ENCODE measurements at places on chromosomes 16 and 17.

DNA sequence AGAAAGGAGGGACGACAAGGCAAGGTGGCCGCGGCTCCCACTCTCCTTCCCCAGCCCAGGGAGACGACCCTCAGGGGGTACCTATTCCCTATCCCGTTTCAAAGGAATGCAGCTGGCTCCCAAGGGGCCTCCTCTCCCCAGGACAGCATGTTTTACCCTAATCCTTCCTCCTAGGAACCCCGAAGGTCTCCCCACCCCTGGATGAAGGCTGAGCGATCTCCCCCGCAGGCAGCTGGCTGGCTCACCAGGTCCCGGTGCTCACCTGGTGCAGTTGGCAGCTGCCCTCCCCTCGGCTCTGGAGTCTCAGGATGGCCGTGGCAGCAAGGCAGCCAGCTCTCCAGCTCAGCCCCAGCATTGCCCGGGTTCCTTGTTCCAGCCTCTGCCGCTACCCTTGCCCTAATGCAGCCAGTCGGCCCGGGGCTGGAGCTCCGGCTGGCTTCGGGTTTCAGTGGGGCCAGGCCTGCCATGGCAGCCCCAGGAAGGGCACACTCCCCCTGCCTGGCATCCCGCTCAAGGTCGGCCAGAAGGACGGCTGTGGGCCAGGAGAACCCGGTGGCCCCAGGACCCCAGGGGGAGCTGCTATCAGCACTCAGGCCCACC, 4.6 kb downstream of the CLUH start:
- no peak for DNase-seq
- H3K4me1 ChIP-seq: peaks cover 29% of the 10 kb centered on the region
- no peaks in the 10 kb centered on the region for H3K27me3 ChIP-seq
- no peaks in the 10 kb centered on the region for H3K36me3 ChIP-seq
- H3K27ac ChIP-seq: no peak overlapping the region

DNA sequence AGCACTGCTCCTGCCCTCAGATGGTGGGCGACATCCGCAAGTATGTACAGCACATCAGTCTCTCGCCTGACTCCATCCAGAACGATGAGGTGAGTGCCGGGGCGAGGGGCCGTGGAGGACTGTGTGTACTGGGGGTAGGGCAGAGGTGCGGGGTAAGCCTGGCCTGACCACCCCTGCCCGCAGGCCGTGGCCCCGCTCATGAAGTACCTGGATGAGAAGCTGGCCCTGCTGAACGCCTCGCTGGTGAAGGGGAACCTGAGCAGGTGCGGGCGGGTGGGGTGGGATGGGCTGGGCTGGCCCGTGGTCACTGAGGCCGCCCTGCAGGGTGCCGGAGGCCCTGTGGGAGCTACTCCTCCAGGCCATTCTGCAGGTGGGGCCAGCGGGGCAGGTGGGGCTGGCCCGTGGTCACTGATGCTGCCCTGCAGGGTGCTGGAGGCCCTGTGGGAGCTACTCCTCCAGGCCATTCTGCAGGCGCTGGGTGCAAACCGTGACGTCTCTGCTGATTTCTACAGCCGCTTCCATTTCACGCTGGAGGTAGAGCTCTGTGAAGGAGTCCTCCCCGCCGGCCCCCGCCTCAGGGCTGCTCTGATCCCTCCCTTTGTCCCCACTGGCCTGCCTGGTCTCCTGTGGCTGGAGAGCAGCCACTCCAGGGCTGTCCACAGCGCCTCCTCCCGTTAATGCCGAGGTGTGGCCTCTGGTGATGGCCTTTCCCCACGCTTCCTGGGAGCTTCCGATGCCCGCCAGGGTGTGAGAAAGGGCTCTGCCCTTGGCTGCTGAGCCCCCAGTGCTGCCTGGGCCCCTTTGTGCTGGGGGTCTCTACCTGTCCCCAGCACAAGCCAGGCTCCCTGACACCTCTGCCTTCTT, 5.0 kb downstream of the TSR3 start:
- no peaks in the 10 kb centered on the region for H3K4me1 ChIP-seq
- DNase-seq: no peak
- H3K27me3 ChIP-seq: no peaks in the 10 kb centered on the region
- no peak overlapping the region for H3K4me3 ChIP-seq

GRCh38 chr17:17351901-17352781, 49.0 kb downstream of the NT5M start:
- H3K4me1 ChIP-seq: no peaks in the 10 kb centered on the region
- no peaks in the 10 kb centered on the region for H3K36me3 ChIP-seq
- no peaks in the 10 kb centered on the region for H3K27me3 ChIP-seq
- no peak overlapping the region for H3K27ac ChIP-seq
- H3K4me3 ChIP-seq: no peak overlapping the region
- peak; percentile 66 for DNase-seq

DNA sequence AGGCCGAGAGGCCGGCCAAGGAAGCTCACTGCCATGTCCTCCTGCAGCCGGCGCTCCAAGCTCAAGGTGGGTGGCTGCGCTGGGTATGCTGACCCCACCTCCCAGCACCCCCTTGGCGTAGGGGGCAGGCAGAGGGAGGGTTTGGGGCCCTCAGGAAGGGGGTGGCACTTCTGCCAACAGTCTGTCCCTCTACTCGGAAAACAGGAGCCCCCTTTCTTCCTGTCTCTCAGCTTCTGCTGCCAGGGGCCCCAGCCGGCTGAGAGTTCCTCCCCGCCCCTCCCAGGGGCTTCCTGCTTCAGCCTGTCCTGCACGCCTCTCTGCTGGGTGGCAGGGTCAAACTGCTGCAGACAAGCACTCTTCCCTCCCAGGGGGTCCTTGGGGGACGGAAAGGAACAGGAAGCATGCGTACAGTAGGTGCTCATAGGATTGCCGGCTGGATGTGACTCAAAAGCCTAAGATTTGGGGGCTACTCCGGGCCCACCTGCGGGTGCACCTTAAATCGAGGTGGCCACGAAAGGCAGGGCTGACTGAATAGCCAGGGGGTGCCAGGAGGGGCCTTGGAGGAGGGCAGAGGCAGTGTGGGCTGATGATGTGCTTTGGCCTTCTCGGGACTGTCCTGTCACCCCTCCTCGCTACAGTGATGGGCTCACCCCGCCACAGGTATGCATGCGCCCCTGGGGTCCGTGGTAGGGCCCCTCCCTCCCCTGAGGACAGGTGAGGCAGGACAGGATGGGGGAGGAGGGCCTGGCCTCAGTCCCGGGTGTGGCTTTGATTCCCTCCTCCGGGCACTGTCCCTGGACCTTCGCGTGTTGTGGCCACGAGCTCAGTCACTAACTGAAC, 4.0 kb downstream of the CBX2 start:
- peaks cover 6% of the 10 kb centered on the region for H3K4me1 ChIP-seq
- no peak overlapping the region for H3K4me3 ChIP-seq
- DNase-seq: no peak
- peaks cover under 1% of the 10 kb centered on the region for H3K27me3 ChIP-seq
- peaks cover 11% of the 10 kb centered on the region for H3K36me3 ChIP-seq
- no peak overlapping the region for H3K27ac ChIP-seq

- no peaks in the 10 kb centered on the region for H3K4me1 ChIP-seq
- H3K27ac ChIP-seq: no peak overlapping the region
- no peaks in the 10 kb centered on the region for H3K27me3 ChIP-seq
- H3K36me3 ChIP-seq: no peaks in the 10 kb centered on the region
Observed at GRCh38 chr17:77010667-77011066, 130.1 kb upstream of the SEC14L1 start.

DNA sequence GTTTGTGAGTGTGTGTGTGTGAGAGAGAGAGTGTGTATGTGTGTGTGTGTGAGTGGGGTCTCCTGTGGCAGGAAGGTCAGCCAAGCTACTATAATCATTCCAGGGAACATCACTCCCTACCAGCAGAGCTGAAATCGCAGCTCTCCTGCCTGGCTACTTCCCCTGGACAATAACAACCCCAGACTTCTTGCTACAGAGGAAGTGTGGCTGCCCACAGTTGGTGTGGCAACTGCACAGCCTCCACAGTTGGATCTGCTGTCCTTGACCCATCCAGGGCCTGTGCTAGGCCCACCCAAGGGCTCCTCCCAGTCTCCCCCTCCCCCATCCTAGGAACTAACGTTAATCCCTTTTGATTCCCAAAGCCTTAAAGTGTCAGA, 1.5 kb downstream of the SLC13A5 start:
- H3K27ac ChIP-seq: no peak overlapping the region
- H3K4me3 ChIP-seq: no peak overlapping the region
- peaks cover 30% of the 10 kb centered on the region for H3K27me3 ChIP-seq
- no peak for DNase-seq
- H3K36me3 ChIP-seq: no peaks in the 10 kb centered on the region

DNA sequence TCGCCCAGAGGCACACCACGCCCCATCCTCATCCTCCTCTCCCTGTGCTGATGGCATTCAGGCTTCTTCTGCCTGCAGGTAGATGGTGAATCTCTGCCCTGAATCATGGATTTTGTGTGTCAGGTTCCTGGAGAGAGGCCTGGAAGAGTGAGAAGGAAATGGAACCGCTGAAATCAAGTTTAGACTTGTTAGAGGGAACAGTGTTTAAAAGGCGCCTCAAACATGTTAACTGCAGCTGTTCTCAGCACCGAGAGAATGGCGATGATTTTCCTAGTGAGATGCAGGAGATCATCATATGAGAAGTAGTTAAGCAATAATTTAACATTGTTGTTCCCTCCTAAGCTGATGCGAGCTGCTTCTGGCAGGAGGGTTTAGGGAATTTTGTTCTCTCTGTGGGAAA, 744.4 kb upstream of the EEF2KMT start:
- H3K36me3 ChIP-seq: no peaks in the 10 kb centered on the region
- no peaks in the 10 kb centered on the region for H3K4me1 ChIP-seq
- H3K27me3 ChIP-seq: no peaks in the 10 kb centered on the region
- DNase-seq: no peak
- H3K27ac ChIP-seq: no peak overlapping the region

- H3K27ac ChIP-seq: no peak overlapping the region
- H3K4me3 ChIP-seq: no peak overlapping the region
- H3K36me3 ChIP-seq: no peaks in the 10 kb centered on the region
- DNase-seq: no peak
- H3K27me3 ChIP-seq: no peaks in the 10 kb centered on the region
Observed at GRCh38 chr17:82845163-82845807, 5.5 kb upstream of the ZNF750 start.

DNA sequence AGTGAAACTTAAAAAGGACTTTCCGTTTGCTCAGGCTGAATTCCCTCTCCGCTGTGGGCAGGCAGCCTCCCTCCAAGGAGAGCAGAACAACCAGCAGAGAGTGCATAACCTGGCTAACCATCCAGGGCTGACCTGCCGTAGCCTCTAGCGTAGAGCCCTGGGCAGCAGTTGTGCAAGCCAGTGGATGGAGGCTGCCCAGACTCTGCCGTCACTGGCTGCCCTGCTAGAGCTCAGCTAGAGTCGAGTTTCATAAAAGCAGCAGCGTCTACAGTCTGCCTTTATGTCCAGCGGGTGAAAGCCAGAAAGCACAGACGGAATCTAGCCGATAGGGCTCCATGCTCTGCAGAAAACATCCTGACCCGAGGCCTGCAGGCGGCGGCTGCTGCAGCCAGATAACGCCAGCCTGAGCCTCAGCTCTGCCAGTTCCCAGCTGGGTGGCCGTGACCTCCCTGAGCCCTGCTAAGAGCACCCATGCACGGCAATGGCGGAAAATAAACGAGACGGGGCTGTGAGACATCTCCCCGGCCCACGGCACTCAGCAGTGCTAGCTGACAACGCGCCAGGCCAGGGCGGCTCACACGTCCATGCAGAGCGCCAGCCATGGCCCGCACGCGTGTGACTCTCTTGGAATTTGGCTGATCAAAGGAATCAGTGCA, 231.3 kb downstream of the ENGASE start:
- no peak overlapping the region for H3K27ac ChIP-seq
- no peaks in the 10 kb centered on the region for H3K27me3 ChIP-seq
- no peaks in the 10 kb centered on the region for H3K4me1 ChIP-seq
- DNase-seq: peak; percentile 8
- H3K36me3 ChIP-seq: no peaks in the 10 kb centered on the region

- peaks cover 39% of the 10 kb centered on the region for H3K4me1 ChIP-seq
- no peaks in the 10 kb centered on the region for H3K36me3 ChIP-seq
- peak overlapping the region; percentile 86 for H3K27ac ChIP-seq
Observed at GRCh38 chr17:74746376-74746775, 2.1 kb upstream of the NHERF1 start.

- no peak overlapping the region for H3K4me3 ChIP-seq
- peaks cover 18% of the 10 kb centered on the region for H3K4me1 ChIP-seq
- H3K27ac ChIP-seq: peak overlapping the region; percentile 82
- no peaks in the 10 kb centered on the region for H3K27me3 ChIP-seq
- peak; percentile 14 for DNase-seq
Observed at GRCh38 chr17:82593590-82594087, 54.6 kb downstream of the WDR45B start.

DNA sequence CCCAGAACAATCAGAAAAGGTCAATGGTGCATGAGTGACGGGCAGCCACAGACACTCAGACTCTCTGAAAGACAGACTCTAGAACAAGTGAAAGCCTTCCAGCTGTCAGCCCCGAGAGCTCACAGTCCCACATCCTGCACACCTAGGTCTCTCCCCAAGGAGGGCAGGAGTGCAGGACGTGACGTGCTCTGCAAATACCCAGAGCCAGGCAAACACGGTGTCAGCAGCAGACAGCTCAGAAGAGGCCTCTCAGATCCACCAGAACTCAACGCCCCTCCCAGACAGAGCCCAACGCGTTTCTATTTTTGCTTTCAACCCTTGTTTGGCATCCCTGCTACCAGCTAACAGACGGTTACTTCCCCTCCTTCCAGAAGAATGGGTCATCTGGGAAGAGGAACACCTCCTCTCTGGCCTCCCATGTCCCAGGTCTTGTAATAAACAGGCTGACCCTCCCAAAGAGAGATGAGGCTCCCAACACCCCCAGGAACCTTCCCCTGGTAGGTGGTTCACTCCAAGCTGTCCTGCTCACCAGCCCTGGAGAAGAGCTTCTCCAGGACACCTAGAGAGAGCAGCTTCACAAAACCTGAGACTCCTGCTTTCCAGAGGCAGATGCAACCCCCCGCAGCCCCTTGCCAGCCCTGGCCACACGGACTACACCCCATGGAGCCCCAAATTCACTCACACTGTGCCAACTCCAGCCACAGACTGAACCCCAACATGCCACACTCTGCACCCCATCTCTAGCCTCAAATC, 7.6 kb downstream of the PITPNM3 start:
- peaks cover 4% of the 10 kb centered on the region for H3K27me3 ChIP-seq
- peak overlapping the region; percentile 91 for H3K27ac ChIP-seq
- no peak overlapping the region for H3K4me3 ChIP-seq
- no peak for DNase-seq
- H3K4me1 ChIP-seq: peaks cover 23% of the 10 kb centered on the region

GRCh38 chr17:49021095-49021767, 24.0 kb downstream of the IGF2BP1 start:
- H3K27me3 ChIP-seq: no peaks in the 10 kb centered on the region
- no peak overlapping the region for H3K4me3 ChIP-seq
- no peaks in the 10 kb centered on the region for H3K36me3 ChIP-seq

- no peak for DNase-seq
- no peaks in the 10 kb centered on the region for H3K27me3 ChIP-seq
- H3K4me3 ChIP-seq: no peak overlapping the region
- peaks cover 3% of the 10 kb centered on the region for H3K4me1 ChIP-seq
Observed at GRCh38 chr17:32239456-32239855, 26.2 kb upstream of the RHBDL3 start.

Data from cardiac muscle cell (in vitro differentiated cells and primary cell).